Activated T-cell treated with anti-CD3 and anti-CD28 coated beads for 1 hour (primary cell): ENCODE measurements at places on chromosomes 2 and 18.

- DNase-seq, result no peak
Observed at GRCh38 chr2:149661844-149662243, 74.3 kb upstream of the MMADHC start.

DNA sequence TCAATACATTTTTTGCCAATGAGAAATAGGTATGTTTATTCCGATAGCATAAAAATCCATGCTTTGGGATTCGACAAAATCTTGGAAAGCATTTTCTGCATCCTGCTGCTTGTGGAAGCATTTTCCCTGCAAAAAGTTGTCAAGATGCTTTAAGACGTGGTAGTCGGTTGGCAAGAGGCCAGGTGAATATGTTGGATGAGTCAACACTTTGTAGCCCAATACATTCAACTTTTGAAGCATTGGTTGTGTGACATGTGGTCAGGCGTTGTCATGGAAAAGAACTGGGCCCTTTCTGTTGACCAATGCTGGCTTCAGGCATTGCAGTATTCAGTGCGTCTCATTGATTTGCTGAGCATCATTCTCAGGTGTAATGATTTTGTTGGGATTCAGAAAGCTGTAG lies 764.5 kb downstream of the TRIB2 start:
- no peak for DNase-seq

DNA sequence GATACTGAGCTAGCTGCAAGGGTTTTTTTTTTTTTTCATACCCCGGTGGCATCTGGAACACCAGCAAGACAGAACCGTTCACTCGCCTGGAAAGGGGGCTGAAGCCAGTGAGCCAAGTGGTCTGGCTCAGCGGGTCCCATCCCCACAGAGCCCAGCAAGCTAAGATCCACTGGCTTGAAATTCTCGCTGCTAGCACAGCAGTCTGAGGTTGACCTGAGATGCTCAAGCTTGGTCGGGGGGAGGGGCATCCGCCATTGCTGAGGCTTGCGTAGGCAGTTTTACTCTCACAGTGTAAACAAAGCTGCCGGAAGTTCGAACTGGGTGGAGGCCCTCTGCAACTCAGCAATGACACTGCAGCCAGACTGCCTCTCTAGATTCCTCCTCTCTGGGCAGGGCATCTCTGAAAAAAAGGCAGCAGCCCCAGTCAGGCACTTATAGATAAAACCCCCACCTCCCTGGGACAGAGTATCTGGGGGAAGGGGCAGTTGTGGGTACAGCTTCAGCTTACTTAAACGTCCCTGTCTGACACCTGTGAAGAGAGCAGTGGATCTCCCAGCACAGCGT lies 5.1 kb upstream of the MIB1 start:
- peak; percentile 22 for DNase-seq

- no peak for DNase-seq
Observed at GRCh38 chr2:16151281-16151570, 210.9 kb downstream of the MYCN start.

DNA sequence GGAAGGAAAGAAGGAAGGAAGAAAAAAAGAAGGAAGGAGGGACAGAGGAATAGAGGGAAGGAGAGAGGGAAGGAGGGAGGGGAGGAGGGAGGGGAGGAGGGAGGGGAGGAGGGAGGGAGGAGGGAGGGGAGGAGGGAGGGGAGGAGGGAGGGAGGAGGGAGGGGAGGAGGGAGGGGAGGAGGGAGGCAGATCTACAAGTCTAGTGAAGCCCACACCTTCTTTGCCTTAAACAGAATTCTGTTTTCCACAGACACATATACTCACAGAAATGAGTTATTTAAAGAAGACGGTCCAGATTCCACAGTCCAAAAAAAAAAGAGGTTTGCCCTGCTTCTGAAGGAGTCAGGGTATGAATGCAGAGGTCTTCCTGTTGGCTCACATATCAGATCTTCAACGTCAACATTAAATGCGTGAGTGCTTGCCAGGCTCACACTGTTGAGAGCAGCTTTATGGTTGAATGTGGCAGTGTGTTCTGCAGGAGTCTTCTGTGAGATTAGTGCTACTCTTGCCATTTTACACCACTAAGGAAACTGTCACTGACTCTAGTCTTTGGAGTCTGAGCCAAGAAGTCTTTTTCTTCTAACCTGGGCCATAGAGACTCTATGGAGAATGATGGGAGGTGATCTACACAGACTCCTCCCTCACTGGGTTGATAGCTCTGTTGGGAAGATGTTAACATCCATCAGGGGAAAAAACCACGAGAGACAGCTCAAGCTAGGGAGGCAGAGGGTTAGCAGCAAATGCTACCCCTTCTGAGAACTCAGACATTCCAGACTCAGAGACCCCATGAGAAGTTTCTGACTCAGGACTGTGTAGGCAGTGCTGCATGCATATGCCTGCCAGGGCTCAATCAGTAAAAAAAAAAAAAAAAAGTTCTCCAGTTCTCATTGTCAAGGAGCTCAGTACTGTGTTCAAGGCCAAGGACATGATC lies 23.3 kb downstream of the PAX8 start:
- DNase-seq, result no peak

DNA sequence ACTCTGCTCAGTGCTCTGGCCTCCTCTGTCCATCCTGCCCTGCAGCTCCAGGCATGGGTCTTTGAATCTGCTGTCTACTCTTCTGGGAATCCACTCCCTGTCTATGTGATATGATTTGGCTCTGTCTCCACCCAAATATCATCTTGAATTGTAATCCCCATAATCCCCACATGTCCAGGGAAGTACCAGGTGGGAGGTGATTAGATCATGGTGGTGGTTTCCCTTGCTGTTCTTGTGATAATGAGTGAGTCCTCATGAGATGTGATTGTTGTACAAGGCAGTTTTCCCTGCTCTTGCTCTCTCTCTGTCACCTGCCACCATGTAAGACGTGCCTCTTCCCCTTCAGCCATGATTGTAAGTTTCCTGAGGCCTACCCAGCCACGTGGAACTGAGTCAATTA lies 881.8 kb upstream of the ID2 start:
- no peak for DNase-seq

DNA sequence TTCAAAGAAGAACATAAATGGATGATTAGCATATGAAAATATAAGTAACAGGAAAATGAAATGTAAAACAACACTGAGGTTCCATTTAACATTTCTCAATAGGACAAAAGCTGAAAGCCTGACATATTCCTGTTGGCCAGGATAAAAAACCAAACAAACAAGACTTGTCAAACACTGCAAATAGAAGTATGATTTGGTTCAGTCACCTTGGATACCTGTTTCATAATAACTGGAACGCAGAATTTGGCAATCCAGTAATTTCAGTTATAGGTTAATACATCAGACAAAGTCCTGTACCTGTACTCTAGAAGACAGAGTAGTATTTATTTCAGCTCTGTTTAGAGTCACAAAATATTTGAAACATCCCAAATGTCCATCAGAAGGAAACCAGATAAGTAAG lies 16.5 kb upstream of the EVA1A start:
- no peak for DNase-seq

GRCh38 chr2:207819021-207819797 lies 49.5 kb upstream of the FZD5 start:
- no peak for DNase-seq

DNA sequence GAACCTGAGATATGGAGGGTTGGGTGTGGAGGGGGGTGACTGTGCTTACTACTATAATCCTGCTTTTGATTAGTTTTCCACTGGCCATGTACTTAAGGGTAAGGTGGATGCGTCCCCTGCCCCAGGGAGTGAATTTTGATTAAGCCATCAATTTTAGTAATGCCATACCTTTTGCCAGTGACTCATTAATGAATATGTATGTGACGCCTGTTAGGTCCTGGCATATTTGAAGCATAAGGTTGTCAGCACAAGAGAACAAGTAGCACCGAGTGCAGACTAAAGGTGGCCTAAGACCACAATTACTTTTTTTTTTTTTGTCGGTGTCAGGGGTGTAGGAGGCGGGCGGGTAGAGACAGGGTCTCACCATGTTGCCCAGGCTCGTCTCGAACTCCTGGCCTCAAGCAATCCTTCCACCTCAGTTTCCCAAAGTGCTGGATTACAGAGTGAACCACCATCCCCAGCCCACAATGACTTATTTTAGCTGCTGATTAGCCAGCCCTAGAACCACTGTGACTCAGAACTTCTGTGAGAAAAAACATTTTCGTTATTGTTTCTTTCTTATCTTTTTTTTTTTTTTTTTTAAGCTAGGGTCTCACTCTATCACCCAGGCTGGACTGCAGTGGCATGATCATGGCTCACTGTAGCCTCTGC lies 7.0 kb downstream of the TANC1 start:
- DNase-seq, result no peak

DNA sequence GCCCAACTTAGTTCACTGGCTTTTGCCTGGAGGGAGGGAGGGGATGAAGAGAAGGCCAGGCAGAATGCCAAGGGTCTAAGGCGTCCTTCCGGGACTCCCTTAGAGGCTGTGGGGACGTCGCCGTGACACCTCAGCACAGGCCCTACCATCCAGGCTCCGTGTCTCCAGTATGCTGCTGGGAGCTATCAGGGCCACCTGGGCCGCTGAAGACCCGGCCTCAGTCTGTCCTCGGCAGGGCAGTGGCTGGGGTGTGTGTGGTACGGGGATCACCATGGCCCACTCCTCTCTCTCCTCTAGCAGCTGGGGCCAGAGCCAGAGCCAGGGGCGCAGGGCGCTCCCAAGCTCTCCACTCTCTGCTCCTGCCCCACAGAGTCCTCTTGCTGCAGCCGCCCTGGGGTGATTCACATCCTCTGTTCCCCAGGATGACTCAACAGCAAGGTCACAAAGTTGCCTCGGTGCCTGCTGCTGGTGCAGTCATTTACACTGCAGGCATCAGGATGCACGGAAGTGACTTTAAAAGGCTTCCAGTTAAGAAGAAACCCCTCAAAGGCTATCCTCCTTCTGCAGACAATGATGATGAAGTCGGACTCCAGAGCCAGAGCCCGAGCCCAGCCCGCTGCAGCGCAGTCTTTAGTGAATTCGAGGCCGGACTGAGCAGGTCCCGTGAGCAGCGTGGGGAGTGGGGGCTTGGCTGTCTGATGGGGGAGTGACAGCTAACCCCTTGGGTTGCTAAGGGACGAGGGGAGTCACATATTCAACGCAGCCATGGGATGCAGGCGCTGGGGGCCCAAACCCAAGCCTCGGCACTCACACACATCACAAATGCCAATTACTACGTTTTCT lies 31.9 kb downstream of the SNORC start:
- no peak for DNase-seq

- DNase-seq, result no peak
Observed at GRCh38 chr2:8103085-8103708, 578.7 kb upstream of the ID2 start.

- no peak for DNase-seq
Observed at GRCh38 chr2:206256706-206257205, 17.7 kb upstream of the ZDBF2 start.

- DNase-seq, result no peak
Observed at GRCh38 chr2:169081551-169081950, 12.2 kb downstream of the DHRS9 start.

- no peak for DNase-seq
Observed at GRCh38 chr2:157903151-157903550, 27.0 kb upstream of the ACVR1 start.

DNA sequence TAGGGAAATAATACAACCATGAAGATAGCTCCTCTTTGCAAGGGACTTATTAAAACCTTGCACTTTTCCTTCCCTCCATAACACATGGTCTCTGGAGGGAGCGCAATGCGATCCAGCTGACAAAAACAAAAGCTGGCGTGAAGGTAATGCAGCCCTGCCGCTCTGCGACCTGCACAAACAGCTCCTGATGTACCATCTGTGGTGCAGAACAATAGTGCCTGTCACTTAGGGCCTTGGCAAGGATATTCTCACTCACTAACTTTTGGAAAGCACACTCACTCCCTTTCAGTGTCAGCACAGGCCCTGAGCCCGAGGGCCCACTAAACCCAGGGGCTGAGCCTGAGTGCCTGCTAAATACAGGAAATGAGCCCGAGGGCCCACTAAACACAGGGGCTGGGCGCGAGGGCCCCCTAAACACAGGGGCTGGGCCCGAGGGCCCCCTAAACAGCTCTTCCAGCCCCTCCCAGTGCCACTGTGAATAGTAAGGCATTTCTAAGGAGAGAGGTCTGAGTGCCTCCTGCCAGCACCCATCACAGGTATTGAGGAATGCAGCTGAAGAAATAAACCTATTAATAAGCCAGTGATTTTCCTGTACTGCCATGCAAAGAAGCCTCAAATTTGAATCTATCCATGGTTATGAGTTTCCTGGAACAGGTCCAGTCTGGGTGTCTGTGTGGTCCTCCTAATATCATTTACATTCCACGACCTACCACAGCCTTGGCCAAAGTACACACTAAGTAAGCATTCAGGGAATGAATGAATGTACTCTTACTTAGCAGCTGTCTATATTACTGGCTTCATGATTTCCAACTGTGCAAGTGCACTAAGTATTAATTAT lies 9.3 kb downstream of the L3MBTL4 start:
- no peak for DNase-seq

DNA sequence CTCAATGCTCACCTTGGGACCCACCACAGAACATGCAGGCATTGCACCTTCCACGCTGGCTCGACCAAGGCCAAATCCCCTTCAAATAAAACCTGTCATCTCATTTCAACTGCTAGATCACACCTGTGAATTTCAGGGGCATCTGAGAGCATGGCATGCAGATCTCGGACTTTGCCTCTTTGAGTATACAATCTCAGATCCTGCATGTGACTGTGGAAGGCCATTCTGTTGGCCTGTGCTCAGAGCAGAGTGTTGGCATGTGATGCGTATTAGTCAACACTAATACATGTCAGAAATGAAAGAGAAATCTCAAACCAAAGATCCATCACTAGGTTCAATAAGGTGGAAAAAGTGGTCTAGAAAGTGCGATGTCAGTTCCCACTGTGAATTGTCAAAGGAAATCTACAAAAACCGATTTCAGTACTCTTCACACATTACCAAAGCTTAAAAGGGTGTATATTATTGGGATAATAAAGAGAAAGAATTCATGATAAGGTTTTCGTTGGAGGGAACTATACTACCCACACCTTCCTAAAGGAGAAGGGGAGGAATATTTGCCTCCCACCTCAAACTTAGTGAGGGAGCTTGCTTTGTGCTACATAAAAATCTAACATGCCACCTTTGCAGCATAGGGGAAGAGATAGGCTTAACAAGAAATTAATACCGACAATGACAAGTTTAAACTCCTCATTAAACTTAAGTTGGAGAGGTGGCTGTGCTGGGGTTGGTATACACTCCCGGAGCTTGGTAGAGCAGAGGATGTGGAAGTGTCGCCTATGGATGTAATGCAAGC lies 7.8 kb downstream of the XDH start:
- no peak for DNase-seq

GRCh38 chr18:75074196-75075015 lies 134.5 kb downstream of the PTGR3 start:
- DNase-seq, result no peak

- DNase-seq, result no peak
Observed at GRCh38 chr2:135409436-135409835, 121.6 kb downstream of the ZRANB3 start.
